Tibial nerve (tissue), 4 donors: ENCODE measurements at places on chromosomes 3 and 15.

DNA sequence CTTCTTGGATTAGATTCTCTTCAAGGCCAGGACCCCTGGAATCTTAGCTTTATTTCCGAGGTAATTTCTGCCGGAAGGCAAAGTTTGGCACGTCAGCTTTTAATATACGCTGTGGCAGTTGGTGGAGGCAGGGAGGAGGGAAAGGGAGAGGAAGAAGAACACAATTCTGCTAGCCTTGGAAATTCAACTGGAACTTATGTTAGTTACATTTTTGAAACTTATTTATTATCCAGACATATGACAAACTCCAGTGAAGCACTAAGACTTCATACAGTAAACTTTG lies 100.1 kb upstream of the TSC22D2 start:
- no peaks in the 10 kb centered on the region for H3K36me3 ChIP-seq
- DNase-seq, result no peak
- H3K4me1 ChIP-seq, result no peaks in the 10 kb centered on the region
- no peaks in the 10 kb centered on the region for H3K27me3 ChIP-seq
- H3K4me3 ChIP-seq, result no peak overlapping the region

DNA sequence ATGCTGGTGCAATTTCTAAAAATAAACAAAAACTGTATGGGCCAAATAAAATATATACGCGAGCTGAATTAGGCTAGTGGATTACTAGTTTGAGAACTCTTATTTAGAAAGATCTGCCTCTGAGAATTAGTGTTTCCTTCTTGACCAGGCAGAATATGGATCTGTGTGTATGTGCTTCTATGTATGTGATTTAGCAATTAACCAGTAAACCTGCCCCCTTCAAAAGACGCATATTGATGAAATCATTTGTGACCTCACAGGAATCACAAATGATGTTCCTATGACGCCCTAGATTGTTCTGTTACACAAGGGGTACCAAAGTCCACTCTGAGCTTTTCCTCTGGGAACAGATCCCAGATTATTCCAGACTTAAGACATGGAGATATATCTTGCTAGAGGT lies at the start of gene TUSC7:
TSS of gene TUSC7 (plus strand) at position 301 of the 400 bp plus-strand sequence.
- no peaks in the 10 kb centered on the region for H3K27me3 ChIP-seq
- H3K4me3 ChIP-seq, result no peak within 1 kb of the TSS
- no peaks in the 10 kb centered on the region for H3K36me3 ChIP-seq
- H3K27ac ChIP-seq, result no peak within 1 kb of the TSS
- no peaks in the 10 kb centered on the region for H3K4me1 ChIP-seq
- no peak for DNase-seq

GRCh38 chr3:134590766-134591165 lies 60.1 kb downstream of the KY start:
- H3K4me3 ChIP-seq, result no peak overlapping the region
- no peak overlapping the region for H3K27ac ChIP-seq
- no peaks in the 10 kb centered on the region for H3K4me1 ChIP-seq
- H3K36me3 ChIP-seq, result no peaks in the 10 kb centered on the region
- DNase-seq, result no peak

GRCh38 chr15:25737218-25737643 lies 125.9 kb downstream of the ATP10A start:
- H3K36me3 ChIP-seq, result no peaks in the 10 kb centered on the region
- peak; percentile 36 for DNase-seq
- H3K27ac ChIP-seq, result peak overlapping the region; percentile 7
- H3K4me3 ChIP-seq, result no peak overlapping the region
- no peaks in the 10 kb centered on the region for H3K27me3 ChIP-seq
- H3K4me1 ChIP-seq, result peaks cover 8% of the 10 kb centered on the region

GRCh38 chr3:43023746-43024145 lies 44.6 kb downstream of the GASK1A start:
- H3K4me3 ChIP-seq, result no peak overlapping the region
- peak overlapping the region; percentile 22 for H3K27ac ChIP-seq
- no peaks in the 10 kb centered on the region for H3K36me3 ChIP-seq
- no peak for DNase-seq

DNA sequence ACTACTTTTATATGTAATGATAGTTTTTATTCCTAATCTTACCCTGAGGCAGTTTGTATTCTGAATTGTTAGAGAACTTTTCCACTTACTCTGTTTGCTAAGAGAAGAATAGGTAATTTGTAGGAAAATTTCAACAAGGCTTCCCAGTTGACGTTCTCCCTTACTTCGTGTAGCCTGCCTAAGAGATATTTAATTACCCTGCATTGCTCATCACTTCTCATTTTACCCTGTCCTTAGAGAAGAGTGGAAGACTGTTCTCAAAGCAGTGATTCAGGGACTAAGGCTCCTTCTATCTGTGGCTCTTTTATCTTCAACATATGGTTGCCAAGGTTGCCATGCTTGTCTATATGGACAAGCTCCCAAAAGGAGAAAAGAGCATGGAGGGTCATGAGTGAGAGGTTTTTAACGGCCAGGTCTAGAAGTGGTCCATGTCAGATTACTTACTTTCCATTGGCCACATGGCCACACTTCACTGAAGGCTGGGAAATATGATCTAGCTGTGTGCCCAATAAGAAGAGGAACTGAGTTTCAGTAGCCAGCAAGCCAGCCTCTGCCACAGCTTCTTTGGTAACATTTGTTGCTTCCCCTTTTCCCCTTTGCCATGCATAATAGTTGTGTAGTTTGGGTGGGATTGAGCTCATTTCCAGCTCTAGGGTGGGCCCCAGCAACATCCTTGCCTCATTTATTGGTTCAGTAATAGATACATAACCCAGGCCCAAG lies 22.1 kb downstream of the PDE8A start:
- H3K27ac ChIP-seq, result no peak overlapping the region
- no peak for DNase-seq
- no peaks in the 10 kb centered on the region for H3K36me3 ChIP-seq
- H3K27me3 ChIP-seq, result no peaks in the 10 kb centered on the region
- no peak overlapping the region for H3K4me3 ChIP-seq

DNA sequence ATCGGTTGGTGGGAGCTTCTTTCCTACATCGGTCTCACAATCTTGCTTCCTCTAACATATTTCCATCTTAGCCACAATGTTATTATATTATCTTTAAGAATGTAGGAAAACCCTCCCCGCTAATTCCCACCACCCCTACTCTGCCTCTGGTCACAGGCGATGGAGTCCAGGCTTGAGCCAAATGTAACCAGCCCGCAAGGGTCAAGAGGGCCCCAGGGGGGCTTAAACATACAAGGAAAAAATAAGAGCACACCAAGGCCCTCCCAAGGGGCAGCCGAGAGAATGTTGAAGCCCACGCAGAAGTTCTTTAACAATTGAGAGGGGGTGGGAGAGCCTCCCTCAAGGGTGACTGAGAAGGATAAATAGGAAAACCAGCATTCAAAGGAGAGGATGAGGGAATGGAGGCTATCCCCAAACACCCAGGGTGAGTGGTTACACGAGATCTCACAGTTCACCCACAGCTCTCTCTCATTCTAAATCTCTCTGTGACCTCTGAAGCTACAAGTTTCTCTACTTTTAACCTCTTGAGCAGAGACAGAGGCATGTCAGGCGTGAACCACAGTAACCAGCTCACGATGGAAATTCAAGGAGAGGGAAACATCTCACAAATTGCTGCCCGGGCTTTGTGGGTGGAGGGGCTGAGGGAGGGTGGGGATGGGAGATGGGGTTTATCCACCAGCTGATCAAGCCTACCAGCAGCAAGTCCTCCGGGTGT lies 31.4 kb upstream of the UACA start:
- H3K36me3 ChIP-seq, result no peaks in the 10 kb centered on the region
- no peak overlapping the region for H3K4me3 ChIP-seq
- DNase-seq, result no peak
- H3K27ac ChIP-seq, result peak overlapping the region; percentile 41
- H3K27me3 ChIP-seq, result no peaks in the 10 kb centered on the region

DNA sequence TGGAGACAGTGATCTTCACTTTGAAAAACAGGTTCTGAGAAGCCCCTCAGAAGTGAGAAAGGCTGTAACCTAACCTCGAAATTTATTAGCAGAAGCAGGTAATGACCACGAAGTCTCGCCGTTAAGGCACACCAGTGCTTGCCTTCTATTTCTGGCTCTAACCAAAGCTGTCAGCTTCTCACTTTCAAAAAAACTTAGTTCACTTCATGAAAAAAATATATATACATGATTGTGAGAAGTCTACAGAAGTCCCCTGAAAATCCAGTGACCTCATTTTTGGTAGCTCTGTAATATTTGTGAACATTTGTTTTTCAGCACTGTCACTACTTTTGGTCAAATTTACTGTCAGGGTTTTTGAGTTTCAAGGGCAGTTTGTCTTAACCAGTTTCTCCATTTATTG lies 19.1 kb upstream of the AKAP13 start:
- no peaks in the 10 kb centered on the region for H3K36me3 ChIP-seq
- H3K4me1 ChIP-seq, result peaks cover 3% of the 10 kb centered on the region
- H3K27me3 ChIP-seq, result no peaks in the 10 kb centered on the region
- H3K27ac ChIP-seq, result no peak overlapping the region
- H3K4me3 ChIP-seq, result no peak overlapping the region
- DNase-seq, result no peak

DNA sequence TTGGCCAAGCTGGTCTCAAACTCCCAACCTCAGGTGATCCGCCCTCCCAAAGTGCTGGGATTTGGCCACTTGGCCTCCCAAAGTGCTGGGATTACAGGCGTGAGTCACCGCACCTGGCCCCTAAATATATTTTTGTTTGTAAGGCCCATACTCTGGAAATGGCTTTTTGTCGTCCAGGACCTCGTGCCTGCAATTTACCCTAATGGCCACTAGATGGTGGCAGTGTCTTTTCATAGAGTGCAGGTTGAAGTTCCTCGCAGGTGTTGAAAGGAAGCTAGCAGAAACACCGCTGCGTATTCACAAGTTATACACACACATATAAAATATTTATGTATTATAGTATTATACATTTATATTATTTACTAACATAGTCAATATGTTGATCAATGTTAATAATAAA lies 97.2 kb downstream of the LRTM1 start:
- H3K27me3 ChIP-seq, result no peaks in the 10 kb centered on the region
- no peaks in the 10 kb centered on the region for H3K4me1 ChIP-seq
- no peak overlapping the region for H3K27ac ChIP-seq
- no peak overlapping the region for H3K4me3 ChIP-seq
- no peak for DNase-seq

GRCh38 chr15:95368755-95369601 lies 961.5 kb upstream of the NR2F2 start:
- H3K27ac ChIP-seq, result no peak overlapping the region
- no peaks in the 10 kb centered on the region for H3K27me3 ChIP-seq
- no peak for DNase-seq
- H3K36me3 ChIP-seq, result no peaks in the 10 kb centered on the region
- H3K4me3 ChIP-seq, result no peak overlapping the region

GRCh38 chr3:17359911-17360310 lies 382.5 kb downstream of the TBC1D5 start:
- no peaks in the 10 kb centered on the region for H3K27me3 ChIP-seq
- DNase-seq, result no peak
- H3K4me3 ChIP-seq, result no peak overlapping the region
- no peak overlapping the region for H3K27ac ChIP-seq
- H3K36me3 ChIP-seq, result no peaks in the 10 kb centered on the region
- no peaks in the 10 kb centered on the region for H3K4me1 ChIP-seq

- H3K27me3 ChIP-seq, result peaks cover 20% of the 10 kb centered on the region
- no peak overlapping the region for H3K4me3 ChIP-seq
- H3K27ac ChIP-seq, result no peak overlapping the region
These were observed 111.5 kb downstream of the SEMA5B start for GRCh38 chr3:122916084-122916483.

DNA sequence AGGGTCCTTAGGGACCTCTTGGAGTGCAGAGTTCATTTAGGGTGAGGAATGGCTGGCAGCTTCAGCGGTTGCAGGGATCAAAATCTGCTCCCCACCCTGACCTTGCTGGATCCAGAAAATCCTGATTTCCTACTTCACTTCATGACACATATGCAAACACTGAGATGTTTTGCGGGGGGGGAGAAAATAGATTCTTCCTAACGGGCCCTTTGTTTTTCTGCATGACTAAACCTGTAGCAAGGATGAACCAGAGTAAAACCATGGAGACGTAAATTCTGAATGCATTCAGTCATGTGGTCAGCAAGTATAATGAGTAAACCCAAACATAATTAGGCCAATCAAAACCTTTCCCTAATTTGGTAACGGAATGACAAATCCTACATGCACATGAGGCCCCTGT lies 20.0 kb upstream of the RBP1 start:
- H3K4me3 ChIP-seq, result no peak overlapping the region
- H3K36me3 ChIP-seq, result no peaks in the 10 kb centered on the region
- H3K27ac ChIP-seq, result no peak overlapping the region
- H3K4me1 ChIP-seq, result no peaks in the 10 kb centered on the region
- no peak for DNase-seq

DNA sequence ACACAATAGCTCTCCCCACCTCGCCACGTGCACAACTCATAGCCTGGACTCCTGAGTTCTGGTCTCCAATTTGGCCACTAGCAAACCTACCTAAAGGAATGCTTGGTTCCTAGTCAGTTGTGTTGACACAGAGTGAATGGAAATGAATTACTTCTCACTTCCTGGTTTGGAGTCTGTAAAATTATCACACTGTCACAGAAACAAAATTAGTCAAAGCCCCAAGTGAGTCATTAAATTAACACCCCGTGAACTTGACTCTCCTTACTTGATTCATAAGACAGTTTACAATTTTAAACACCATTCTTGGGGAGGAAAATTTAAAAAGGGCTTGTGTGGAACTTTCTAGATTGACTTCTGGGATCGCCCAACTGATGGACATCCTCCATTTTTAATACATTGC lies 276.2 kb upstream of the CTNNB1 start:
- no peak overlapping the region for H3K4me3 ChIP-seq
- no peak overlapping the region for H3K27ac ChIP-seq
- no peak for DNase-seq
- H3K36me3 ChIP-seq, result no peaks in the 10 kb centered on the region

DNA sequence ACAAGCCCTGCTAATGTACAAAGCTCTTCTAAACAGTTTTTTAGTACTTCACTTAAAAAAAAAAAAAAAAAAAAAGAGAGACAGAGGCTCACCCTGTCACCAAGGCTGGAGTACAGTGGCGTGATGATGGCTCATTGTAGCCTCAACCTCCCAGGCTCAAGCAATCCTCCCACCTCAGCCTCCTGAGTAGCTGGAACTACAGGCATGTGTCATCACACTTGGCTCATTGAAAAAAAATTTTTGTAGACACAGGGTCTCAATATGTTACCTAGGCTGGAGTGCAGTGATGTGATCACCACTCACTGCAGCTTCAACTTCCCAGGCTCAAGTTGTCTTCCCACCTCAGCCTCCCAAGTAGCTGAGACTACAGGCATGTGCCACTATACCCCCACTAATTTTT lies 47.6 kb upstream of the HEG1 start:
- no peaks in the 10 kb centered on the region for H3K36me3 ChIP-seq
- no peaks in the 10 kb centered on the region for H3K27me3 ChIP-seq
- no peaks in the 10 kb centered on the region for H3K4me1 ChIP-seq
- H3K4me3 ChIP-seq, result no peak overlapping the region
- DNase-seq, result no peak
- H3K27ac ChIP-seq, result no peak overlapping the region
